ENCODE measurements at places on chromosomes 2 and 18.

DNA sequence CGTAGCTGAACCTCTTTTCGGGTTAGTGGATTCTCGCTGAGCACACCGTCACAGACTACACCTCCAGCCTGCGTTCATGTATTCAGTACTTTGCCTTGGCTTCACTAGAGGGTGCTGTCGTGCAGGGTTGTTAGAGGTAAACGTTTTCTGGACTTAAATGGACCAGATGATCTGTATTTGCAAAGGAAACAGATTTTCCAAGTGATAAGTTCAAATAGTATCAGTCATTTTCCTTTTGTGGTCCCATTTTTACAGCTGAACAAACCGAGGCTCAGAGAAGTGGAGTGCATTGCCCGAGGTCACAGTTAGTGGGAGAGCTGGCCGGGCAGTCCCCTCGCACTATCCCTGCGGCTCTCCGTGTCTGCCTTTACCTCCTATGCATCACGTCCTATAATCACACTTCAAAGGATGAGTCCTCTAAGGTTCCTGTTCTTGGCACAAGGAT is 125.9 kb downstream of the MAP4K4 start:
- DNase-seq, result peak; percentile 81

GRCh38 chr2:239304533-239305221 is 96.1 kb downstream of the HDAC4 start:
- DNase-seq, result no peak

- DNase-seq, result no peak
Measured at GRCh38 chr2:105301646-105302045, 27.9 kb downstream of the TGFBRAP1 start.

DNA sequence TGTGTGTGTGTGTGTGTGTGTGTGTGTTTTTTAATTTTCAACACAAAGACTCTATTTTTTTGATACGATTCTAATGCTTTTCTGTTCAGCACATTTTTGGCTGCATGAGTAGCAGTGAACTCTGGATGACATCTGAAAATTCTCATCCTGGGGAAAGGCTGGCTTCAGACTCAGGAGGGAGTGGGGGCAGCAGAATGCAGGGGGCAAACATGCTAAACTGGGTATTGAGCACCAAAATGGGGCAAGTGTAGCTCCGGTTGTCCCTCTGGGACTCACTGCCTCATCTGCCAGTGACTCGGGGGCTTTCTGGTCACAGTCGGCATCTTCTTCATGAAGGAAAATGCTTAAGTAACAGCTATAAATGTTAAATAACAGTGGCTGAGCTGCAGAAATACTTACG is 116.8 kb upstream of the PID1 start:
- no peak for DNase-seq

GRCh38 chr2:48065096-48065495 is 158.8 kb upstream of the FBXO11 start:
- DNase-seq, result no peak

DNA sequence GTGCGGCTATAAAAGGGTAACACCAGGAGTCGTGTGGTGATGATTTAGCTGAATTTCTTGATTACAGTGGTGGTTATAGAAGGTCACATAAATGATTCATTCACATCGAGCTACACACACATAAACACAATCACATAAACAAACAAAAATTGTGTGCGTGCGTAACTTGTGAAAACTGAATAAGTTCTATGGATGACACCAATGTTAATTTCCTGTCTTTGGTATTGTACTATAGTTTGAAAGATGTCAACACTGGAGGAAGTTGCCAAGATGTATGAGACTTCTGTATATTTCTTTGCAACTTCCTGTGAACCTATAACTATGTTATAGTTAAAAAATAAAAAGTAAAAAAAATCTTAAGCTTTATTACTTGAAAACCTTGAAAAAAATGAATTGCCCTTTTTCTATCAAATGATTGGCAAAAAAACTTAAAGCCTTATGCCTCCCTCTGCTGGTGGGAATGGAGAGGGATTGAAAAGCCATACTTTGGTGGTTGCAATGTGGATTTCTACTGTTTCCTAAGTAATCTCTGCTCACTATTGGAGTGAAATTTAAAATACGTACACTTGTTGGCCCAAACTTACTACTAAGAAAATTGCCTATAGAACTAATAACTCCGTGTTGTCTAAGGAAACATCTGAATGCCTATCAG is 227.7 kb downstream of the RPIA start:
- no peak for DNase-seq

DNA sequence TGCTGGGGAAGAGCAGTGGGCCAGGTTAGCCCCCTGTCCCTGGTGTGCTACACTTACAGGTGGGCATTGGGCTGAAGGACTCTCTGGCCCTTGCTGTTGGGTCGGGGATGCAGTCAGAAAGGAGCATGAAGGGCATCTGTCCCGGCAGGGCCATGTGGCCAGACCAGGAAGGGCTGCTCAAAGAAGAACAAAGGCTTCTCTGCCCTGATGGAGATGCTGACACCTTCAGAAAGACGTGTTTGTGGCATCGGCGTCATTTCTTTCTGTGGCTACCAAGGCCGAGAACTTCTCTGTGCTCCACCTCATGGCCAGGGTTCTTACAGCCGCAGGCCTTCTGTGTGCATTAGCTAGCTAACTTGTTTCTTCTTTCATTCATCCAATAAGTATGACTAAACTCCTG is 239.1 kb downstream of the FAM210A start:
- DNase-seq, result no peak

GRCh38 chr18:7824970-7825369 is 257.9 kb downstream of the PTPRM start:
- no peak for DNase-seq

GRCh38 chr2:236119476-236119875 is 48.7 kb downstream of the GBX2 start:
- DNase-seq, result no peak

GRCh38 chr2:166333801-166334200 is 41.9 kb downstream of the SCN9A start:
- no peak for DNase-seq

All from activated CD8-positive, alpha-beta memory T cell treated with anti-CD3 and anti-CD28 coated beads for 24 hours (primary cell).